ENCODE measurements at places on chromosomes 3 and 15. TPM values are rescaled to one million over a fixed set of nuclear protein-coding genes. Genes with fewer than 3 reads are reported as not detected.

The GOLGA8H gene
- not detected for total RNA-seq

- H3K27ac ChIP-seq: no peak overlapping the region
- H3K27me3 ChIP-seq: no peaks in the 10 kb centered on the region
- DNase-seq: no peak
- no peaks in the 10 kb centered on the region for H3K4me1 ChIP-seq
- no peak overlapping the region for H3K4me3 ChIP-seq
- H3K36me3 ChIP-seq: no peaks in the 10 kb centered on the region
Observed at GRCh38 chr3:68485051-68485450, 447.3 kb downstream of the TAFA4 start.

- peaks cover 4% of the 10 kb centered on the region for H3K4me1 ChIP-seq
- H3K36me3 ChIP-seq: no peaks in the 10 kb centered on the region
- no peak for DNase-seq
- H3K27ac ChIP-seq: peak within 1 kb of the TSS; percentile 81
Observed at GRCh38 chr3:42979044-42979972, at the start of gene GASK1A. Gene GASK1A (plus strand): TSS chr3:42979311. CDS start chr3:42979643, 332 bp downstream.

DNA sequence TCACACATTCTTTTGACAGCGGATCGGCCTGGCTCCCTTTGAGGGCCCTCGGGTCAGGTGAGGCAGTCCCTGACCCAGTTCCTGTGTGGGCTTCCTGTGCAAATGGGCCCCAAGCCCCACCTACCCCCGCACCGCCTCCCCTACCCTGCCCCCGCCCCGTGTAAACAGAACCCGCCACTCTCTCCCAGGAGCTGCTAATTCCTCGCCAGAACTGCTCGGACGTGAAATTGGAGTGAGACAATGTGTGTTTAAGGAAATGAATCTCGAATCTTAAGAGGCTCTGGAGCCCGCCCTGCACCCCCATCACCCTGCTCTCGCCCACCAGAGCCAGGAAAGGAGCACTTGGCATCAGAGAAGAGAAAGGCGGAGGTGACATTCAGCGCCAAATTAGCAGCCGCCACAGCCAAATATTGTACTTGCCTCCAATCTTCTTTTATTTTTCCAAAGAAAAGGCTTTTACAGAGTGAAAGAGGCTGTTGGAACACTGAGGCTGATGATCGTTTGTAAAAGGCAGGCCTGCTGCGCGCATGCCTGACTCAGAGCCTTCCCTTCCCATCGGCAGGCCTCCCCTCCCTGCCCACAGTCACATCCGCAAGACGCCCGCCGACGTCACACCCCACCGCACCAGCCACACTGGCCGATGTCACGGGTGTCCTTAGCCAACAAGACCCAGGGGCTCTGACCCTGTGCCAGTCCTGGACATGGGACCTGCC lies 53.1 kb downstream of the CACNA2D2 start:
- no peaks in the 10 kb centered on the region for H3K27me3 ChIP-seq
- no peak overlapping the region for H3K27ac ChIP-seq
- no peak overlapping the region for H3K4me3 ChIP-seq
- peaks cover 12% of the 10 kb centered on the region for H3K4me1 ChIP-seq
- DNase-seq: peak; percentile 45

GRCh38 chr3:70090322-70090913 lies 90.9 kb downstream of the SAMMSON start:
- no peaks in the 10 kb centered on the region for H3K27me3 ChIP-seq
- no peak overlapping the region for H3K4me3 ChIP-seq
- no peaks in the 10 kb centered on the region for H3K36me3 ChIP-seq
- DNase-seq: no peak
- no peak overlapping the region for H3K27ac ChIP-seq

DNA sequence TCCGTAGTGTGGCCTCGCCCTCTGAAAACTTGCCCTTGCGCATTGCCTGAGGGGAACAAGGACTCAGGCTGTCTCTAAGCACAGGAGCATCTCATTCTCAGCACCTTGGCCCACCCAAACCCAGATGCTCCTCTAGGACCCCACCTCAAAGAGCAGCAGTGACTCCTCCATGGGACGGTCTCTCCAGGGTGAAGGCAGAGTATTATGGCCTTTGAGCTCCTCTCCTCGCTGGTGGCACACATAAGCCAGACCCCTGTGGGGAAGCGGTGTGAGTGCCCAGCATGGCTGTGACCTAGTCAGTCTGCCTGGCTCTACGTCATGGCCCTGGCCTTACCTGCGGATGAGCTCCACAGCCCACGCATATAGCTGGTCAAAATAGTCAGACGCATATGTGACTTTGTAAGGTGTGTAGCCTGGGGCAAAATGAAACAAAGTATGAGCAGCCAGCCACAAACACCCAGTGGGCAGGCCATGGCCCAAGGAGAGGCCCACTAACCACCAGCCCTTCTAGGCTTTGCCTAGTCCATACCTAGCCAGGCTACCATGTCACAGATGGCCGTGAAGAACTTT lies 4.4 kb downstream of the QARS1 start:
- no peak overlapping the region for H3K27ac ChIP-seq
- no peak overlapping the region for H3K4me3 ChIP-seq
- H3K36me3 ChIP-seq: peaks cover 14% of the 10 kb centered on the region
- DNase-seq: no peak
- H3K27me3 ChIP-seq: no peaks in the 10 kb centered on the region

GRCh38 chr15:85120351-85121113 lies 138.9 kb downstream of the PDE8A start:
- no peak overlapping the region for H3K4me3 ChIP-seq
- H3K4me1 ChIP-seq: no peaks in the 10 kb centered on the region
- no peaks in the 10 kb centered on the region for H3K27me3 ChIP-seq
- no peak for DNase-seq
- H3K27ac ChIP-seq: no peak overlapping the region

DNA sequence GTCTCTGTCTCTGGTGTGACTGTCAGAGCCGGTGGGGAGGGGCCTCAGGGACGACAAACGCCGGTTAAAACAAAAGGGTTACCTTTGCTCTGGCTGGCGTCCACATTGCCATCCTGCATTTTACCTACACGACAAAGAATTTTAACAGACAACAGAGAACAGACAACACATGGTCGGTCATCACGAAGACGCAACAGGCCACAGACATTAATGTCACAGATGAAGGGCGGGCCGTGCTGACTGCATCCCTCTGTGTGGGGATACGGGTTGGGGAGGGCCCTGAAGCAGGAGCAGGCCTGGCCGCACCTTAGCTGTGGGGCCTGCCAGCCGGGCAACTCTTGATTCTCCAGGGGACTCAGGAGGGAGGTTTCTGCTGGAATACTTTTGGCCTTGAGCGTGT lies 58.2 kb upstream of the SEC13 start:
- no peak overlapping the region for H3K4me3 ChIP-seq
- no peak for DNase-seq
- no peaks in the 10 kb centered on the region for H3K4me1 ChIP-seq
- H3K36me3 ChIP-seq: peaks cover 2% of the 10 kb centered on the region
- H3K27me3 ChIP-seq: no peaks in the 10 kb centered on the region
- no peak overlapping the region for H3K27ac ChIP-seq

DNA sequence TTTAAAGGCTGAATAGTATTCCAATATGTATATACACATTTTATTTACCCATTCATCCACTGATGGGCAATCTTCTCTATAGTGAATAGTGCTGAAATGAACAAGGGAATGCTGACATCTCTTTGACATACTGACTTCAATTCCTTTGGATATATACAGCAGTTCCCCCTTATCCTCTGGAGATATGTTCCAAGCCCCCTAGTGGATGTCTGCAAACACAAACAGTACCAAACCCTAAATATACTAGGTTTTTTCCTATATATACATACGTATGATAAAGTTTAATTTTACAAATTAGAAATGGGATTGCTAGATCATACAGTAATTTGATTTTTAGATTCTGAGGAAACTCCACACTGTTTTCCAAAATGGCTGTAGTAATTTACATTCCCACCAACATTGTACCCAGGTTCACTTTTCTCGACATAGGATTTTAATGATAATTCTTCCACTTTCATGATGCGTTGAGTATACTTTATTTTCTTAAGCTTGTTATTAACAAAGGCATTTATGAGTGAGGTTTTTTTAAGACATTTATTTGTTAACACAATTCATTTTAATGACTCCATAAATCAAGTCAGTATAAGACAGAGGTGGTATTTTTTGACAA lies 38.2 kb downstream of the VPS13C start:
- H3K27ac ChIP-seq: no peak overlapping the region
- H3K36me3 ChIP-seq: peaks cover 6% of the 10 kb centered on the region
- no peak overlapping the region for H3K4me3 ChIP-seq
- H3K4me1 ChIP-seq: no peaks in the 10 kb centered on the region

- H3K36me3 ChIP-seq: no peaks in the 10 kb centered on the region
- H3K27me3 ChIP-seq: peaks cover 3% of the 10 kb centered on the region
- no peak for DNase-seq
- no peaks in the 10 kb centered on the region for H3K4me1 ChIP-seq
Observed at GRCh38 chr15:23860290-23861245, 173.5 kb upstream of the NDN start.

- no peaks in the 10 kb centered on the region for H3K27me3 ChIP-seq
- H3K4me1 ChIP-seq: no peaks in the 10 kb centered on the region
- no peak for DNase-seq
- H3K27ac ChIP-seq: no peak overlapping the region
Observed at GRCh38 chr3:99472385-99472784, 166.0 kb upstream of the COL8A1 start.

DNA sequence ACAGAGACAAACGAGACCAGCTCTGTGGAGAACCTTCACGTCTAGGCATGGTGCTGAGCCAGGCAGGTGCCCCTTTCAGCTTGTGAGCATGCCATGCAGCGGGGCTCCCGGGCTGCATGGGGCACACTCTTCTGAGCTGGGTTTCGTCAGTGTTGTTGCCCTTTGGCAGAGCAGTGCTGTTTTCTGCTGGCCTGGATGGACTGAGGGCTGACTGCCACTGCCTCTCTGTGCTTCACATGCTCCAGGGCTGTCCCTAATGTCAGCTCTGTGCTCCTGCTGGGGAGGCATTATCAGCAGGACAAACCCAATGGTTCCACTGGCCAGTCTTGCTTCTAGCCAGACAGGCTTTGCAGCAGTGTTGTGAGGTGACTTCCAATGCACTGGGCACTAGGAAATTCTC lies 9.5 kb downstream of the GASK1A start:
- DNase-seq: no peak
- H3K4me1 ChIP-seq: peaks cover 9% of the 10 kb centered on the region
- H3K4me3 ChIP-seq: no peak overlapping the region
- no peaks in the 10 kb centered on the region for H3K36me3 ChIP-seq

The PRTG gene
- 2.4 TPM for total RNA-seq

The BFSP2 gene
- not detected for total RNA-seq

The MGLL gene
- total RNA-seq: 75.4 TPM

GRCh38 chr15:47265686-47266085 lies 451.6 kb upstream of the SEMA6D start:
- no peaks in the 10 kb centered on the region for H3K4me1 ChIP-seq
- H3K27ac ChIP-seq: no peak overlapping the region
- no peak overlapping the region for H3K4me3 ChIP-seq
- no peaks in the 10 kb centered on the region for H3K27me3 ChIP-seq

- H3K4me3 ChIP-seq: no peak overlapping the region
- no peak overlapping the region for H3K27ac ChIP-seq
- no peaks in the 10 kb centered on the region for H3K27me3 ChIP-seq
- H3K36me3 ChIP-seq: no peaks in the 10 kb centered on the region
- peaks cover 6% of the 10 kb centered on the region for H3K4me1 ChIP-seq
Observed at GRCh38 chr15:93382200-93382820, 293.3 kb upstream of the RGMA start.

GRCh38 chr15:68729789-68730411 lies 90.8 kb downstream of the ANP32A start:
- H3K27ac ChIP-seq: no peak overlapping the region
- H3K36me3 ChIP-seq: no peaks in the 10 kb centered on the region
- no peaks in the 10 kb centered on the region for H3K27me3 ChIP-seq
- no peak overlapping the region for H3K4me3 ChIP-seq
- DNase-seq: no peak

DNA sequence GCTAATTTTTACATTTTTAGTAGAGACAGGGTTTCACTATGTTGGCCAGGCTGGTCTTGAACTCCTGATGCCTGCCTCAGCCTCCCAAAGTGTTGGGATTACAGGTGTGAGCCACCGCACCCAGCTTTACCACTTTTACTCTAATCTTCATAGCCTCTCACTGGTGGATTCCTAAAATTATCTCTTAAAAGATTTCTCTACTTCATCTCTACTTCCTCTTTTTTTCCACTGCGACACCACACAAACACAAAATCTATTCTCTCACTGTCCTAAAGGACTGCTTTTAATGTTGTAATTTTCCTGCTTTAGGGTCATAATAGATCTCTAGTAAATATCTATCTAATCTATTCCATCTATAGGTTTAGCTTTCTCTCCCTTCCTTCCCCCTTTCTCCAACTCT lies 34.0 kb upstream of the TBL1XR1 start:
- no peaks in the 10 kb centered on the region for H3K4me1 ChIP-seq
- no peak overlapping the region for H3K27ac ChIP-seq
- DNase-seq: no peak
- no peaks in the 10 kb centered on the region for H3K27me3 ChIP-seq
- no peaks in the 10 kb centered on the region for H3K36me3 ChIP-seq

DNA sequence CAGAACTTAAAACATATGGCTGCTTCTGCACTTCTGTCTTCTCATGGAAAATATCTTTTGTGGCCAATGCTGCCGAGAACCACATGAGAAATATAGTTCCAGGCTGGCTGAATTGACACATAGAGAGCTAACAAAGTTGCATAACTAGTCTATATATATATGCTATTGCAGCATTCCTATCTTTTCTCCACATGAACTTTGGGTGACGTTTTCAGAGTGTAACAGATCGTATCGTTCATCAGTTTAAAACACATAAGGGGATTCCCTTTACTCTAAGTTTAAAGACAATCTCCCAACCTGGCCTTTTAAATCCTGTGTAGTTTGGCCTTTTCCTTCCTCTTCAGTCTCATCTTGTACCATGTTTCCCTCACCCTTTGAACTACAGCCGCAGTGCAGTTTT lies 394.2 kb upstream of the CBLB start:
- no peak overlapping the region for H3K27ac ChIP-seq
- no peak for DNase-seq
- no peak overlapping the region for H3K4me3 ChIP-seq
- H3K36me3 ChIP-seq: no peaks in the 10 kb centered on the region
- H3K4me1 ChIP-seq: no peaks in the 10 kb centered on the region

DNA sequence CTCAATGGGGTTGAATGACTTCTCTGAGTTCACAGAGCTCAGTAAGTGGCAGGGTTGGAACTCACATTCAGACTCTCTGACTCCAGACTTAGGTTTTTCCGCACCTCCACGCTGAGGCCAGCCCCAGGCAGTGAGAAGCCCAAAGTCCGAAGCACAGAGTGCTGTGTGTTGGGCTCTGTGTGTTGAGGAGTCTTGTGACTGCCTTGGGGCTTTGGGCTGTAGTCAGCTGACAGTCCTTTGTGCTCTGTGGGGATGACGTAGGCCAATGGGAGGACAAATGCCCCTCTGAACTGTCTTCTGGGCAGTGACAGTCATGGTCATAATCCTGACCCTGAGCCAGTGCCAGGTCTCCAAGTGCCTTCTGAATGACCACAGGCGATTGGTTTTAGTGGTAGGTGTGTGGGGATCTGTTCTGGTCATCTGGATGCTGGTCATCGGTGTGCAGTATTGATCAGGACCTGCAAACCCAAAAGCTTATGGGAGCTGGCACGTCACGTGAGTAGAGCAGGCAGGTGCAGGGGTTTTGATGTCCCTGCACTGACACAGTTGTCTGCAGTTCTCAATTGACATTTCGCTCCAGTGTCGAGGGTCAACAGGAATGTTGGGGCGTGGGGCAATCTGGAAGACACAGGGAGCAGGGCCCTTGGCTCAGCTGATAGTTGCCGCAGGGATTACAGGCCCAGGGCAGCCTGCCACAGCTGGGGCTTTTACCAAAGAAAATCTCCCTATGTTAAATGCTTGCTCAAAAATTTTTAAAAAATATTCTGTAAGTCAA lies 45.3 kb downstream of the CAPN3 start:
- H3K4me3 ChIP-seq: no peak overlapping the region
- no peaks in the 10 kb centered on the region for H3K27me3 ChIP-seq
- peak overlapping the region; percentile 28 for H3K27ac ChIP-seq
- H3K36me3 ChIP-seq: peaks cover 11% of the 10 kb centered on the region

GRCh38 chr3:18864933-18865731 lies 283.2 kb upstream of the KCNH8 start:
- H3K4me1 ChIP-seq: no peaks in the 10 kb centered on the region
- no peak overlapping the region for H3K27ac ChIP-seq
- DNase-seq: no peak
- H3K27me3 ChIP-seq: no peaks in the 10 kb centered on the region

Measured in liver (tissue), 10 donors.